ENCODE measurements at places on chromosomes 6 and 20.

GRCh38 chr6:36968266-36968977 lies 13.9 kb downstream of the PI16 start:
- DNase-seq: no peak

DNA sequence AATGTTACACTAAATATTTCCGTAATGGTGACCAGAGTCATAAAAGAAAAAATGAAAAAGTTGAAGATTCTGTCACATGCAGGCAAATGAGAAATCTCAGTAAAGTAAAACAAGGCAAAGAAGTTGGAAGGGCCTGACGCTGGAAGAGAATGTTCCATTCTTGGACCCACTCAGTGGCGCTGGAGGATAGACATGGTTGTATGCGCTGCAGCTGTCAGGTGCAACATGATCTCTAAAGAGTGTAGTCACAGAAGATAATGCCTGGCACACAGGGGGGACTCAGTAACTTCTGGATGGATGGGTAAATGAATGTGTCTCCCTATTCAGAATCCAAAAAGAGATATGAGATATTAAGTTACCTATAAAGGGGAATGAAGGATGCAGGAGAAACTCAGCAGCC lies 116.3 kb downstream of the FAXC start:
- DNase-seq: no peak

- no peak for DNase-seq
These were observed 443.1 kb upstream of the ID4 start for GRCh38 chr6:19394051-19394450.

- DNase-seq: no peak
These were observed 8.1 kb upstream of the MBOAT1 start for GRCh38 chr6:20220359-20220758.

GRCh38 chr6:3133515-3133914 lies 15.0 kb downstream of the BPHL start:
- no peak for DNase-seq

GRCh38 chr6:29793036-29793356 lies 34.6 kb upstream of the HLA-G start:
- DNase-seq: no peak

DNA sequence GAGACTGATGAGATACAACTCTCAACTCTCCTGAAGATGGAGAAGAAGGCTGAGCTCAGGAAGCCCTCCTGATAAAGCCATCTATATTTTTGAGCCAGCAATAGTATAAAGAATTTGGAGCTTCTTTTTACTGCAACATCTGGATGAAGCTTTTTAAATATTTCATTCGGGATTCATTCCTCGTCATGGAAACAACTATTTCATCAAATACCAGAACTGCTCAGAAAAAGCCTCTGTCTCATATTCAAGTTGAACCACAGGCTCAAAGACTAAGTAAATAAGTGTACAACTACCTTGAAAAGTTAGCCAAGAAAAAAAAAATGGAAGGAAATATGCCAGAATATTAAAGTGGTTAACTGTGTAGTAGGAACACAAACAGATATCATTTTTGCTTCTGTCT lies 37.8 kb downstream of the PTPRT start:
- DNase-seq: no peak

DNA sequence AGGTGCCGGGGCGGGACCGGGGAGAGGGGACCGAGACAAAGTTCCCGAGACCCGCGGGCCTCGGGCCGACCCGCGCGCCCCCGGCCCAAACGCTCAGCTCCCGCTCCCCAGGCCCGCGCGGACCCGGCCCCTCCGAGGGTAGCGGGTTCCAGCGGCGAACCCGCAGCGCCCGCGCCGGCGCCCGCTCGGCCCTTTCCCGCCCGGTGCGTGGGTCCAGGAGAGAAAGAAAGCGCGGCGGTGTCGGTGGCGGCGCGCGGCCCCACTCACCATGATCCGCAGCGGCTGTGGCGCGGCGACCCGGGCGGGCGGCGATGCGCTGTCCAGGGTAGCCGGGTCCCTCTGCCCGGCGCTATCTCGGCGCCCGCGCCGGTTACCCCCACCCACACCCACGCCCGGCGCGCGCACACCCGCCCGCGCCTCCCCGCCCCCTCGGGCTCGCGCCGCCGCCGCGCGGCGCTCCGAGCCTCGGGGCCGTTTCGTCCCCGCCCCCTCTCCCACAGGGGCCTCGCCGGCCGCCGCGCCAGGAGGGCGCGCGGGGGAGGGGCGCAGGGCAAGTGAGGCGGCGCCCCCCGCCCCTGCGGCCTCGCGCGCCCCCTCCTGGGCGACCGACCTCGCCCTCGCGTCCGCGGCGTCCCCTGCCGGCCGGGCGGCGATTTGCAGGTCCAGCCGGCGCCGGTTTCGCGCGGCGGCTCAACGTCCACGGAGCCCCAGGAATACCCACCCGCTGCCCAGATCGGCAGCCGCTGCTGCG lies at the start of gene ELOVL2:
Gene ELOVL2, minus strand, starts transcription at position 345 of the 751 bp plus-strand sequence. Its CDS starts 75 bp downstream, at position 270.
- DNase-seq: no peak

DNA sequence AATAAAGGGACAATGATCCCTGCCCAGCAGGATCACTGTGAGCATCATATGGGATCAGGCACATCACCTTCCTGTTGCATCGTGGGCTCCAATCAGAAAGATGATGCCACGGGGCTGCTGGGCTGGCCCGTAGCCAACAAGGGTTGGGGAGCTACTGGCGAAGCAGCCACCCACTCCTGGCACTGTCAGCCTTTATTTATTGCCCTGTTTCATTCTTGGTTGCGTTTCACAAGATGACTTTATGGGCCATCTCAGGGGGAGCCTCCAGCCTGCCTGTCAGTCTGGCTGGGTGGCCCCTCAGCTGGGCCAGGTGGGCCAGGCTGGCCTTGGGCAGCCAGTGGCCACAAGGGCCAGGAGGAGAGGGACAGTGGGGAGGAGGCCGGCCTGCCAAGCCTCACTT lies 17.3 kb downstream of the VSTM2L start:
- no peak for DNase-seq

GRCh38 chr6:3575701-3576100 lies 118.9 kb upstream of the SLC22A23 start:
- no peak for DNase-seq

GRCh38 chr20:2299301-2299700 lies 3.5 kb downstream of the TGM3 start:
- no peak for DNase-seq

DNA sequence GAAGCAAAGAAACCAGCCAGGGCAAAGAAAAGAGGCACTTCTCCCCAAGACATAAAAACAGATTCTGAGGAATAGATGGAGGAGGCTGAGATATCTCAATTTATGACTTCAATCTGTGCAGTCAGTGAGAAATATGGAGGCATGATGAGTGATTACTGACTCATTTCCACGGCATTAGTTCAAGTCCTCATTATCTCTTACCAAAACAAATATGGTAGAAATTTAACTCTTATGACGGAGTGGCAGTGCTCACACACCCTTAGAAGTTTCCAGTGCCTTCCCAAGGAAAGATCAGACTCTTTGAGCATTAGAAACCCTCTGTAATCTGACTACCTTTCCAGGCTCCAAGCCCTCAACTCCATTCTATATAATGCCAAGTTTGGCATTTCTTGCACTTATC lies 364.1 kb downstream of the ARHGAP18 start:
- no peak for DNase-seq

GRCh38 chr6:116073765-116074440 lies 13.2 kb upstream of the FRK start:
- no peak for DNase-seq

GRCh38 chr6:111973118-111973761 lies 80.7 kb upstream of the CCN6 start:
- DNase-seq: no peak

- no peak for DNase-seq
These were observed 46.4 kb downstream of the MOCS1 start for GRCh38 chr6:39887692-39888450.

DNA sequence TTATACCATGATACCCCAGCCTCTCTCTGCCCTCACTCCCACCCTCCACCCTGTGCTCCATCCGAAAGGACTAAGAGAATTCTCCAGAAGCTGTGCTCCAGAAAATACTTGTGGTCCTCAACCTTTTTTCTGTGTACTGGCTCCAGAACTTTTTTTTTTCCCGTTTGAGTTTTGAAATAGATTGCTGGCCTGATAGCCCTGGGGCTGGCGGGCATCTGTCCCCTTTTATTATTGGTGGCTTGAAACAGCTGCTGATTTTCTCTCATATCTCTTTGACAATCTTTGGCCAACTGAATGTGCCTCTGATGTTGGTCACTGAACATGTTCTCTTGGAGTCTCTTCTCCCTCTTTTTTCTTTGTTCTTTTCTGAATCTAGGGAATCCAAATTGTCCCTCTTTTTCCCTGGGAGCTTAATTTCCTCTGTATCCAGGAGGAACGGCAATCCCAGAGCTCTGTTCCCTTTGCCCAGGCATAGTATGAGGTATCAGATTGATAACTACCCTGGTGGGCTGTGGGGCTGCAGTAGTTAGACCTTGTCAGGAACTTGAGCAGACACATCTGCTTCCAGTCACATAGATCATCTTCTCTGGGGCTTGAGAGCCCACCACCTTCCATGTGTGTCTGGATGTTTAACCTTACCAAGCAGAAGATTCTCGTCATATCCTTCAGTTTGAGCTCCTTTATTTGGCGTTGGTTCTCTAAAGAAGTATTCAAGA lies 1.6 kb downstream of the PPARD start:
- DNase-seq: no peak

DNA sequence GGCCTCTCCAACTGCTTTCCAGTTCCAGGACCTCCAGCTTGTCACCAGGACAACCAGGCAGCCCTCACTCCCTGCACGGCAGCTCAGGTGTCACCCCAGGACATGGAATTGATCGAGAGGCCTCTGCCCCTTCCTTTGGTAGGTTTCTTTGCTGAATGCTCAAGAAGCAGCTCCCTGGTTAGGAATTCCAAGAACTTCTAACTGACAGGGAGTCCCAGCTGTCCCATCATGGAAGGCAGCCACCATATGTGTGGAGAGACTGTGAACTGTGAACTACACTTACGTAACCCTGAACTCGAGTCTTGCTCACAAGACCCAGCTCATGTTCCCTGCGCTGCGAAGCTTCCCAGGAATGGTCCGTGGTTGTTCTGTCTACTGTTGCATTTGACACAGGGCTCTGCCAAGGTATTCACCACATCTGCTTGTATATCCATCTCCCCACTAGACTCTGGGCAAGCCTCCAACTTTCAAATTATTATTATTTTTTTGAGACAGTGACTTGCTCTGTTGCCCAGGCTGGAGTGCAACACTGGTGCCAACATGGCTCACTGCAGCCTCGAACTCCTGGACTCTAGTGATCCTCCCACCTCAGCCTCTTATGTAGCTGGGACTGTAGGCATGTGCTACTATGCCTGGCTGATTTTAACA lies 35.7 kb downstream of the MGME1 start:
- no peak for DNase-seq

- DNase-seq: no peak
These were observed 18.0 kb upstream of the SLCO4A1 start for GRCh38 chr20:62624325-62624690.

- no peak for DNase-seq
These were observed 9.9 kb upstream of the HIVEP2 start for GRCh38 chr6:142954844-142955243.

DNA sequence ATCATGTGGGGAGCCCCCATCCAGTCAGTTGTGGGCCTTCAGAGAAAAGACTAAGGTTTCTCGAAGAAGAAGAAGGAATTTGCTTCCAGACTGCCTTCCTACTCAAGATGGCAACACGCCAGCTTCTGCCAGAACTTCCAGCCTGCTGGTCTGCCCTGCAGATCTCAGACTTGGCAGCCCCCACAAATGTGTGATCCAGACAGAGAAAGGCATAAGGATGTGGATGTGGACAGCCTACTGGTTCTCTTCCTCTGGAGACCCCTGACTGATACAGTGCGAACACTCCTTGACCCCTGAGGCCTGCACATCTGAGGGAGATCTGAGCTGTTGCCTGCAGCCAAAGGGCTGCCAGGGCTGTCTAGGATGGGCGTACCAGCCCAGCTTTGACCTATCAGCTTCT lies 8.6 kb downstream of the GABRR1 start:
- DNase-seq: no peak

- DNase-seq: no peak
These were observed 827.7 kb downstream of the MAFB start for GRCh38 chr20:39861381-39861780.

DNA sequence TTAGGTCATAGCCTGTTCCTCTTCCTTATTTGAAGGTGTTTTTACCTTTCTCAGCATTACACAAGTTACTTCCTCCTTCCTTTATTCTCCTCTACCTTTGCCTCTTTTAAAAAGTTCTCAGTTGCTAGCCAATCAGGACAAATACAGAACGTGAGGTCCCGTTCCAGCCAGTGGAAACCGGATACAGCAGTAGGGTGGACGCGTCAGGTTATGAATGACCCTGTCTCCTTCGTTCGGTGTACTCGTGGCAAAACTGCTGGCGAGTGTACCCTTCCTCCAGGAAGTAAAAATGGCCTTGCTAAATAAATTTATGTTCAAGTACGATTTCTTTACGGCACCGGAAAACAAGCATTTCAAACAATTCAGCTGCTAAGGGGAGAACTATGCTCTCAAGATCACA lies 77.0 kb upstream of the MLN start:
- no peak for DNase-seq

GRCh38 chr20:3340443-3340842 lies 67.0 kb downstream of the DNAAF9 start:
- DNase-seq: no peak

- DNase-seq: no peak
These were observed 87.2 kb downstream of the CD40 start for GRCh38 chr20:46205349-46205748.

DNA sequence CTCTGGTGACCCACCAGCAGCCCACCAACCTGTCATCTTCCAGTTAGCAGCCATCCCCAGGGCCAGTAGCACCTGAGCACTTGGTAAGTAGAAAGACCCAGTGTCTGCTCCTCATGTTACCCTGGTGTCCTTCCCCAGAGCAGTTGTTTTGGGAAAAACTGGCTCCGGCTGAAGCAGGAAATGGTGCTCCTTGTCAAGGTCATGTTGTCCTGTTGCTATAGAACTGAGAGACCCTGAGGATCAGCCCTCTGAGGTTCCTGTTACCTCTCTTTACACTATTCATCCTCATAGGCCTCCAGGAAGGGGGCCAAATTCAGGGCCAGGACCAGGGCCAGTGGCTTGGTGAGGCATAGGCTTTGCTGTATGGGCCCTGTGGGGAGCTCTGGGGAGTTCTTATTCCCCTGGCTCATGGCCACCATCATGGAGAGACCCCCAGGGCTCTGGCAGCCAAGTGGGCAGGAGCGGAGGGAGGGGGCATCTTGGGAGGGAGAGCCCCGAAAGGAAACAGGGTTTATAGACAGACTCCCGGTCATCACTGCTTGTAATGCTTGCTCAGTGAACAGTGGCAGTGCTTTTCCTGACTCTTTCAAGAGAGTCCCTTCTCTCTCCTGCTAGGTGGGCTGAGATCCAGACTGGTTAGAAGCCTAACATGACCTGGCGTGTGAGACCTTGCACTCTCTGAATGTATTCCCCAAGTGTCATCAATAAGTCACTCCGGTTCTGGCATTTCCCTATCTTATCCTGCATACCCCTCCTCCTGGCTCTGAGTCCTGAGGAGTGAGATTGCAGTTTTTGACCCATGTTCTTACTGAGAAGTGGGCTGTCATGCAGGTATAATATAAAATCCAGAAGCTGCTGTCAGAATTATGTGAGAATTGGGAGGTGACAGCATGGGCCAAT lies 50.7 kb downstream of the PPARD start:
- no peak for DNase-seq

GRCh38 chr6:106470316-106470715 lies 109.8 kb downstream of the CRYBG1 start:
- no peak for DNase-seq

- DNase-seq: no peak
These were observed 1.4 kb downstream of the GINS1 start for GRCh38 chr20:25408890-25409289.

- DNase-seq: no peak
These were observed 176.1 kb downstream of the TTLL2 start for GRCh38 chr6:167500961-167501360.
